HTR-8/SVneo (cell line): ENCODE measurements at places on chromosomes 6 and 20.

GRCh38 chr20:60800185-60800584 lies 451.9 kb upstream of the CDH4 start:
- DNase-seq, result no peak

DNA sequence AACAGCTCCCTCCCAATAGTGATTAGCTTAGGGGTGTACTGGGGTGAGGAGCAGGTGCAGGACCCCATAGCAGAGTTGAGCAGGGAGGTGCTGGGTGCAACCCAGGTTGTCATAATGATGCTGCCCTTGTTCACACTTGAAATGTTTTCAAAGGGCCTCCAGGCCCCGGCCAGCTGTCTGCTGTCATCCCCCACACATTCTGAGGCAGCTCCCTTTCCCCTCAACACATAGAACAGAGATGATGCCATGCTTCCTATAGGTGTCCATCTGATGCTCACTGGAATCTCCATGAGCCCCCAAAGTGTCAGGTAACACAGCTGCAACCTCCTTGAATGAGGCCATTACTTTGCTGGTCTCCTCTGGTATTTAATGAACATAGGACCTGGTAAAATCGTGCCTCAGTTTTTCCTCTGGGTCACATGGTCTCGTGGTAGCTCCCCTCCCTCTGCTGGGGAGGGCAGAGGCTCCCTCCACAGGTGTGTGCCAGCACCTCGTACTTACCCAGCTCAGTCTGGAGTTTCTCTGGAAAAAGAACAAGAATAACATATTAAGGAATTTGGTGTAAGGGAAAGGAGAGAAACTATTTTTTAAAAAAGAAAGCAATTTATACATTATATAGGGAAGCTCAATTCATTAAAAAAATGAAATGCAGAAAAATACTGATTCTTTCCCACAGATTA lies 5.6 kb downstream of the BTNL2 start:
- no peak for DNase-seq

DNA sequence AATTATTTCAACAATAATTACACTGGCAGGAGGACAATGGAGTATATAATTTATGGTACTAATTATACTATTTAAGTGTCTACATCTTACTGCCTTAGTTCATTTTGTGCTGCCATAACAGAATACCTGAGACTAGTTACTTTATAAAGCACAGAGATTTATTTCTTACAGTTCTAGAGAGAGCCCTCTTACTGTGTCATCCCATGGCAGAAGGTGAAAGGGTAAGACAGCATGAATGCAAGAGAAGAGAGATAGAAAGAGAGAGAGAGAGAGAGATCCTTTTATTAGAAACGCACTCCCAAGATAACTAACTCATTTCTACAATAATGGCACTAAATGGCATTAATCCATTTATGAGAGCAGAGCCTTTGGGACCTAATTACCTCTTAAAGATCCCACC lies 314.7 kb downstream of the EPM2A start:
- DNase-seq, result no peak

DNA sequence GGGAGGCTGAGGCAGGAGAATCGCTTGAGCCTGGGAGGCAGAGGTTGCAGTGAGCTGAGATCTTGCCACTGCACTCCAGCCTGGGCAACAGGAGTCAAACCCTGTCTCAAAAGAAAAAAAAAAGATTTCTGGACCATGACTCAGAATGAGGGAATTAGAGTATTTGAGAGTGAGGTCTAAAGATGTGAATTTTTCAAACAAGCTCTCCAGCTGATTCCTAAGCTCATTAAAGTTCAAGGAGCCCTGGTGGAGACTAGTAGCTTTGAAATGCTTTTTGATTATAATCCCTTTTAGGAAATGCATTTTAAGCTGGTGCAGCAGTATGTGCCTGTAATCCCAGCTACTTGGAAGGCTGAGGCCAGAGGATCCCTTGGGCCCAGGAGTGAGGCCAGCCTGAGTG lies 21.8 kb upstream of the SRF start:
- DNase-seq, result no peak
